ENCODE measurements at places on chromosomes 12 and 14.

DNA sequence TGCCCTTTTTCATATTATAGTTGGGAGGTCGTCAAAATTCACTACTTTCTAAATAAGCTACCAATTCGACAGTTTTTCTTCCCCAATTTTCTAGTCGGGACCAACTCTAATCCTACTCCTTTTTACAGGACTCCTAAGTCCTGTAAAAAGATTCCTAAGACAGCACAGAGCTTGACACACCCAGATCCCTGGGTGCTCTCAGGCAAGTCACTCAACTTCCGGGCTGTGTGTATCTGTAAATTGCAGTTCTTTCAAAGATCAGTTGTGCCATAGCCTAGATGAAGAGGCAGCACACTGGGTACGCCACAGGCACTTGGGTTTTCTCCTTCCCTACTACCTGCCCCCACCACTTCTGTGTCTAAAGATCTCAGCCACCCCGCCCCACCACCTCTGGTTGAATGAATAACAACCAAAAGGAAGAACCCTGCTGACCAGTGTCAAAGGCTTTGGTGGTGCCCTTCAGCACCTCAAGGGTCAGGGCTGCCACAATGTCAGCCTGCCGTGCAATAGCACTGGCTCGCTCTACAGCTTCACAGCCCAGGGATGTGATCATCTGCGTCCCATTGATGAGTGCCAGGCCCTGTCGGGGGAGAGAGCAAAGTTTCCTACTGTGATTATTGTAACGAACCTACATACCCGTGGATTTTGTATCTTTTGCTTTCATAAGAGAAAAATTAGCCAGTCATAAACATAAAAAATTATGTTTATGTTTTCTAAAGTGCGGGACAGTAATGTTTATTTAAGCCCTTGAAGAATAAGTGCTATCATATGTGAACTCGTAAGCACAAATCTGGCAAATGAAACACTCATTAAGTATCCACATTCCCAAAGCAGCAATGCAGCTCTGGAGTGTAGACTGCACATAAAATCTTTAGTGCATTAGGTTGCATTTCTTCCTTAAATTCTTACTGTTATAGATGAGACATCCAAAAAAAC, 9.2 kb downstream of the HAL start:
- H3K4me3 ChIP-seq, result no peak overlapping the region
- no peak overlapping the region for H3K27ac ChIP-seq
- H3K4me1 ChIP-seq, result peaks cover 8% of the 10 kb centered on the region
- no peaks in the 10 kb centered on the region for H3K36me3 ChIP-seq

- H3K4me3 ChIP-seq, result no peak overlapping the region
- no peaks in the 10 kb centered on the region for H3K27me3 ChIP-seq
- no peak for DNase-seq
- H3K4me1 ChIP-seq, result no peaks in the 10 kb centered on the region
- no peak overlapping the region for H3K27ac ChIP-seq
These were observed 36.3 kb upstream of the SLC2A13 start for GRCh38 chr12:40142001-40142744.

GRCh38 chr12:68007466-68007865, 18.2 kb downstream of the IFNG-AS1 start:
- H3K36me3 ChIP-seq, result peaks cover 11% of the 10 kb centered on the region
- H3K27ac ChIP-seq, result no peak overlapping the region
- no peak for DNase-seq
- no peaks in the 10 kb centered on the region for H3K27me3 ChIP-seq
- H3K4me1 ChIP-seq, result 0 out of 2 replicates have a peak, but pooled peaks cover 2% of the 10 kb centered on the region
- H3K4me3 ChIP-seq, result no peak overlapping the region

DNA sequence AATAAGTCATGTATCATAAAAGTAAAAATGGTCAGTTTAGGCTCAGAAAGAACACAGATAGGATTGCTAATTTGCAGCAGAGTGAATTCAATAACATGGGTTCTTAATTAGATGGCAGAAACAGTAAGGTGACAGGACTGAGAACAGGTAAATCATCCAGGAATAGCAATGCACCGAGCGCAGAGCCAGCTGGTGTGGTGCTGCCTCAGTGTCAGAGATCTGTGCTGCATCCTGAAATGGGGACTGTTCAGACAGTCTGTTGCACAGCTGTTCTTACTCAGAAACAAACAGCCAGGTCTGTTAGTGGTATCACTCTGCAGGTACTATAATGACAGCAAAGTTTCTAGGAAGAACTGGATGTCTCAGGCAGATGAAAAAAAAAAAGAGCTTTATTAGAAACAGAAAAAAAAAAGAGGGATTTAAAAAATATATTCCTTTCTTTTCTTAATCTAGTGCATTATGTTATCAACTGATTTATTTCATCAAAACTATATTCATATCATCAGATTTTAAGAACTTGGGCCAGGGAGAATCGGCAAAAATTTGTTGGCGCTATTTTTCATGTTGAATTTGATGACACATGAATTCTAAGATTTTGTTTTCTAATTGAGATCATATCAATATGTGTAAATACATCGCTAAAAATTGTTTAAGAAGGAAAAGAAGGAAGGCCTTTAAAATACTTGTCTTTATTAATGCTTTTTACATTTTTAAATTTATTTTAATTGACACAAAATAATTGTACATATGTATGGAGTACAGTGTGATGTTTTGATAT, 501.8 kb downstream of the PRKD1 start:
- no peaks in the 10 kb centered on the region for H3K4me1 ChIP-seq
- DNase-seq, result no peak

GRCh38 chr14:94464290-94464689, 11.7 kb upstream of the SERPINA11 start:
- H3K4me3 ChIP-seq, result no peak overlapping the region
- H3K4me1 ChIP-seq, result no peaks in the 10 kb centered on the region
- H3K27me3 ChIP-seq, result no peaks in the 10 kb centered on the region
- H3K36me3 ChIP-seq, result peaks cover 6% of the 10 kb centered on the region
